ENCODE measurements at places on chromosomes 11 and 22.

DNA sequence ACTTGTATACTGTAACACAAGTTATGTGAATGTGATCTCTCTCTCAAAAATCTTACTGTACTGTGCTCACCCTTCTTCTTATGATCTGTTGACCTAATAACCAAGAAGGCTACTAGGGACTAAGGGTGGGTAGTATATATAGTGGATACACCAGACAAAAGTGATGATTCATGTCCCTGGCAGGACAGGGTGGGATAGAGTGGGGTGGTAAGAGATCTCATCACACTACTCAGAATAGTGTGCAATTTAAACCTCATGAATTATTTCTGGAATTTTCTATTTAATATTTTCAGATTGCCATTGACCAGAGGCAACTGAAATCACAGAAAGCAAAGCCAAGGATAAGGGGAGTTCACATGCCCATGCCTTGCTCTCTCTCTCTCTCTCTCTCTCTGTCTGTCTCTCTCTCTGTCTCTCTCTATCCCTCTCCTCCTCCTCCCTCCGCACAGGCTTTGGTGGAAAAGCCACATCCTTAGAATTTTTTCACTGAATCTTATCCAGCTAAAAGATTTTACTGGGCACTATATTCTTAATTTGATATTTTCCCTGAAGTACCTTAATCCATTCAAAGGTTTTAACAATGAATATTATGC is 12.0 kb upstream of the STK33 start:
- no peak for DNase-seq

GRCh38 chr22:48161298-48161697 is 1398.8 kb downstream of the TBC1D22A start:
- DNase-seq, result no peak

DNA sequence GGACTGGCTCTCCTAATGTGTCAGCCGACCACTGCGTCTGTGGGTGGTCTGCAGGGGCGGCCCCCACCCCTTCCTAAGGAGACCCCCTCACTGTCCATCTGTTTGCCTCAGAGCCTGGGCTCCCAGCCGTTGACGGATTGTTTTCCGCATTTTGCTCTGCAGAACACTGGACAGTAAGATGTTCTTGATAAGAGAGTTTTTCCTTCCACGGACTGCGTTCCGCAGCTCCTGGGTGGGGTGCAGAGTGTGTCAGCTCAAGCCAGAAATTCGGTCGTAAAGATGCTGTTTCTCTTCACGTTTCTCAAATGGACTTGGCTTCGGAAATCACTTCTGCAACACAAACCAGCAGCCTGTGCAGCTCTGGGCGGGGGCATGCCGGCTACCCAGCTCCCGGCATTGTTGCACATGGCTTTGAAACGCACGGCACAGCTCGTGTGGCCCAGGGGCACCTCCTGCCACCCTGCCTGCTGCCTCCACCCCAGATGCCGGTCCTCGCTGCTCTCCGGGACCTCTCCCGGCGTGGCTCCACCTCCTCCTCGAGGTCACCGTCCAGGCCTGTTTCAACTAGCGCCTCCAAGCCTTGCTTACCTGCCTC is 2.9 kb upstream of the MRGPRG start:
- no peak for DNase-seq

GRCh38 chr11:118010738-118011461 is 24.7 kb downstream of the IL10RA start:
- DNase-seq, result no peak

DNA sequence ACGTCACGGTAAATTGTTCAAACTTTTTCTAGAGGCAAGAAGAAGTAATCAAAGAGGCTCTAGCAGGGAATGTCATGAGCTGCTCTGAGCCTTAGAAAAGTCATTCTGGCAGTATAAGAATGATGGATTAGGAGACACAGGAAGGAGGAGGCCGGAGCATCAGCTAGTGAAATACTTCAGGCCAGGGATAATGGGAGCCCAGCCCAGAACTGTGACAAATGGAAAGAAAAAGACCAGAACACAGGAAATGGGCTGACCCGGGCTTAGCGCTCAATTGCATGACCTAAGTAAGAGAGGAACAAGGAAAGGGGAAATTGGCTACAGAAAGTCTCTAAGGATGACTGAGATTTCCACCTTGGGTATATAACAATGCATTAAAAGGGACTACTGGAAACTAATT is 108.6 kb downstream of the LARGE1 start:
- DNase-seq, result no peak

- no peak for DNase-seq
Measured at GRCh38 chr11:121754598-121754997, 301.8 kb upstream of the SORL1-AS1 start.

GRCh38 chr11:90414221-90414620 is 191.4 kb upstream of the CHORDC1 start:
- DNase-seq, result no peak

- DNase-seq, result no peak
Measured at GRCh38 chr11:20156280-20156875, 3.9 kb downstream of the DBX1 start.

- no peak for DNase-seq
Measured at GRCh38 chr22:25536589-25536988, 27.9 kb upstream of the GRK3 start.

DNA sequence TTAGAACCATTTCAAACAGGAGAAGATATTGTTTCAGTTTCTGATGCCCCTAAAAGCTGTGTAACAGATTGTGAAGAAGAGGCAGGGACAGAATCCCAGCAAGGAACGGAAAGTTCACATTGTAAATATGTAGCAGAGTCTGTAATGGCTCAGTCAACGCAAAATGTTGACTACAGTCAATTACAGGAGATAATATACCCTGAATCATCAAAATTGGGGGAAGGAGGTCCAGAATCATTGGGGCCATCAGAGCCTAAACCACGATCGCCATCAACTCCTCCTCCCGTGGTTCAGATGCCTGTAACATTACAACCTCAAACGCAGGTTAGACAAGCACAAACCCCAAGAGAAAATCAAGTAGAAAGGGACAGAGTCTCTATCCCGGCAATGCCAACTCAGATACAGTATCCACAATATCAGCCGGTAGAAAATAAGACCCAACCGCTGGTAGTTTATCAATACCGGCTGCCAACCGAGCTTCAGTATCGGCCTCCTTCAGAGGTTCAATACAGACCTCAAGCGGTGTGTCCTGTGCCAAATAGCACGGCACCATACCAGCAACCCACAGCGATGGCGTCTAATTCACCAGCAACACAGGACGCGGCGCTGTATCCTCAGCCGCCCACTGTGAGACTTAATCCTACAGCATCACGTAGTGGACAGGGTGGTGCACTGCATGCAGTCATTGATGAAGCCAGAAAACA is 40.8 kb downstream of the IGLL1 start:
- peak; percentile 87 for DNase-seq

DNA sequence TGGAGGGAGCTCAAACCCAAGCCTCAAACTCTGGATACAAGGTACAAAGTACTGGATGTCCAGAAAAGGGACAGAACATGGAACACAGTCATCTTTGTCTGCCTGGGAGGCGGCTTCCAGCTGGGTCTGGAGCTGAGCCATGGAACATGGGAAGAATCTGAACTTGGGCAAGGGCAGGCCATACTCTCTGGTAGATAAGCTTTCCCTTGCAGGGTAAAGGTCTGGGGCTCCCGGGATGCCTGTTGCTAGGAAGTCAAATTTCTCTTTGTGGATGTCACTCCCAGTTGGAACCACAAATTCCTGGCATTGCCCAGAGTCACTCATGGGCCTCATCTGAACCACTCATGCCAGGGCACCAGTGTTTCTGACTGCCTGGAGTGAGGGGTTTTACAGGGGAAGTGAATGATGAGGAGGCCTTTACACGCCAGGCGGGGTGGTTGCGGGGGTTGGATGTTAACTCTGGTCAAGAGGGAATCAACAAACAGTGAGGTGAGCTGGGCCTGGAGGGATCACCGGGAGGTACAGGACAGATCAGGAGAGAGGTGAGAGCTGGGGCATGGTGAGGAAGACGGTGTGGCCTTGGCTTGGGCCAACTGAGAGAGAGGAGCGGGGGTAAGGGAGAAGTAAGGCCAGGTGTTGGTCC is 5.7 kb downstream of the FTH1 start:
- no peak for DNase-seq

DNA sequence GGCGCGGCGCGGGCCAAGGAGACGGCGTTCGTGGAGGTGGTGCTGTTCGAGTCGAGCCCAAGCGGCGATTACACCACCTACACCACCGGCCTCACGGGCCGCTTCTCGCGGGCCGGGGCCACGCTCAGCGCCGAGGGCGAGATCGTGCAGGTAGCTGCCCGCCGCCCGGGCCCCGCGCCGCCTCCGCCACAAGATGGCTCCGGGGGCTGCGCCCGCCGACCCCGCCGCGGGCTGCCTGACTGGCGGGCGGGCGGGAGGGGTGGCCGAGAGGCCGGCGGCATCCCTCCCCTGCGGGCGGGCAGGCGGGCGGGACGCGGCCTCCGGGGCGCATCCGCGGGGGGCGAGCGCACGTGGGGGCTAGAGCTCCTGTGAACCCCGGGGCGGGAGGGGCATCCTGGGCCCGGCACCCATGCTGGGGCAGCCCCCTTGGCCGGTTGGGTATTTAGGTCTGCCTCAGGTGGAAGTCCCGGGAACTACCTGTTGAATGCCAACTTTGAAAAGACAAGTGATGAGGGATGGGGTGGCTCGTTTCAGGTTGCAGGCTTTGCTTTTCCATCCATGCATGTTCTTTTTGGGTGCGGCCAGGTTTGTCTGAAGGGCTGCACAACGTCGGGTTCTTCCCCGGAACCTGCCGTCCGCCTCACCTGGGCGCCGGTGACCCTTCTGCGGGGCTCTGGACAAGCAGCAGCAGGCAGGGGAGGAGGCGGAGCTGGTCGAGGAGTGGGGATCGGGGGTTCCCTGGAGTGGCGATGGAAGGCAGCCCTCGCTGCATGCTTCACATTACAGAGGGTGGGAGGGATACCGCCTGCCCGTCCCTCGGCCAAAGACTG is 760 bp downstream of the ZNRF3 start:
- peak; percentile 32 for DNase-seq

GRCh38 chr11:100863080-100863581 is 176.0 kb downstream of the ARHGAP42 start:
- no peak for DNase-seq

DNA sequence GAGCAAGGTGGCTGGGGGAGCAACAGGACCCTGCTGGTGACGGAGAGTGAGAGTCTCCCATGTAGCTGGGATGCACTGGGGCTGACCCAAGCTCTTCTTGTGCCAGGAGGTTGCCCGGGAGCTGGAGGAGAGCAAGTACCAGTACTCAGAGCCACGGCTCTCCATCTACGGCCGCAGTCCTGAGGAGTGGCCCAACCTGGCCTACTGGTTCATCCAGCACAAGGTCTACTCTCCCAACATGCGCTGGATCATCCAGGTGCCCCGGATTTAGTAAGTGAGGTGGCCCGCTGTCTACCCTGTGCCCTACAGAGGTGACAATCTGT is 40.4 kb downstream of the AMPD3 start:
- DNase-seq, result no peak

DNA sequence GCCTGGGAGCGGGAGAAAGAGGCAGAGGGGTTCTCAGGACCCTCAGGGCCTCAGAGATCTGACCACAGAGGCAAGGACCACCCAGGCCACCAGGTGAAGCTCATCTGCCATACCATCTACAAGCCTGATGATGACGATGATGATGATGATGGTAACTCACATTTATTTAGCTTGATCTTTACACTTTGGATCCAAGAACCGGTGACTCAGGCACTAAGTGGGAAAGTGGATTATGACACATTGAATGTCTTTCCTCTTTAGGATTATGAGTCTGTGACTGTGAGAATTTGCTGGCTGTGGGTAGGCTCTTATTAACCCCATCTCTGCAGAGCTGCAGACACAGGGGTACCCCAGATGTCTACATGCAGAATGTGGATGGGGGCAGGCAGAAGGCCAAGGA is 110.3 kb downstream of the DSCAML1 start:
- DNase-seq, result no peak

- DNase-seq, result no peak
Measured at GRCh38 chr11:93945596-93945995, 75.6 kb upstream of the HEPHL1 start.

DNA sequence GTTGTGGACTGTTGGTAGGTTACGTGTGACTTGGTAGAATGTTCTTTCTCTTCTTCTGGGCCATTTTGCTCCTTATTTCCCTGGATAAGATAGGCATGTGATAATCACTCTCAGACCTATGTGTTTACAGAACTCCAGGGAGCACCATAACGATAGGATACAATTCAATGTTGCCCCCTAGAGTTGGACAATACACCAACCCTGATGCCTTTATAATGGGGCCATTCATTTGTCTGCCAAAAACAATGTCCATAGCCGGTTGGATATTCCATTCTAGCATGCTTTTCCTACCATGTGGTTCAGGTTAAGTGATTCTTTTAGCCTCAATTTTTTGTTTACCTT is 60.5 kb downstream of the APIP start:
- no peak for DNase-seq

DNA sequence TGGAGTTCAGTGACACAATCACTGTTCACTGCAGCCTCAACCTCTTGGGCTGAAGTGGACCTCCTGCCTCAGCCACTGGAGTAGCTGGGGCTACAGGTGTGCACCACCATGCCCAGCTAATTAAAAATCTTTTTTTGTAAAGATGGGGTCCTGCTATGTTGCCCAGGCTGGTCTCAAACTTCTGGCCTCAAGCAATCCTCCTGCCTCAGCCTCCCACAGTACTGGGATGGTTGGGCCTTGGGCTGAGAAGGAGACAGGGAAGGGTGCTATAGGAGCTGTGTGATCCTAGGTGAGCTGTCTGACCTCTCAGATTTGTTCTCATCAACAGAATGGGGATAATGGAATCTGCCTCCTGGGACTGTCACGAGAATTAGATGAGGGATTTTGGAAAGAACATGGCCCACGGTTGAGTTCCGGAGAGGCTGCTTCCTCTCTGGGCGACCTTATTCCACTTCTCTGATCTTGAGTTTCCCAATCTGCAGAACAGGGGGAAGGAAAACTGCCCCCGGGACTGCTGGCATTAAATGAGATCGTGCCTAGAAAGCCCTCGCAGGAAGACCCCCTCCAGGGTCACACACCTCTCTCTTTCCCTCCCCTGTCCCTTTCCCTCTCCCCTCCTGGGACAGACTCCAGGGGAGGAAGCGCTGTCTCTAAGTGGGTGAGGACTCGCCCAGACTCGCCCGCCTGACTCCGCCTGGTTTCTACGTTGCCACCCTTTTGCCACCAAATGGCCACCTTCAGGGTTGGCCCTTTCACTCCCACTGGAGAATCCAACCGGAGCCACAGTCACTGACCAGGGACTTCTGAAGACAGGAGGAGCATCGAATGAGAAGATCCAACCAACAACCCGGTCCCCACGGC is 50.1 kb downstream of the MCM5 start:
- DNase-seq, result no peak

- no peak for DNase-seq
Measured at GRCh38 chr11:66976925-66977324, 1.8 kb downstream of the C11orf86 start.

DNA sequence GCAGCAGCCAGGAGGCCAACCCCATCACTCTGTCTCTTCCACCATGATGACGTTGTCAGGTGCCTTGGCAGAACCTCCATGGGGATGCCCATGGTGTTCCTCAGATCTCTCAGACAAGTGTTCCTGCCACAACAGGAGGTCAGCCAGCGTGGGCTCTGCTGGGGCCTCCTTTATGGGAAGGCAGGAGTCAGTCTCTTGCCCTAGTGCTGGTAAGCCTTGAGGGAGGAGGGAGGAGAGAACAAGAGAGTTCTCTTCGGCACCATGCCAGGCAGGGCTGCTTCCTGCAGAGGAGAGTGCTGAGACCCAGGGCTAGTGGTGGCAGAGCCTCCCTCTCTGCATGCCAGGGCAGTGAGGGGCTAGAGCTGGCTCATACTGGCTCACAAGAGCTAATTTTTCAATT is 32.5 kb downstream of the GNAZ start:
- DNase-seq, result no peak

- no peak for DNase-seq
Measured at GRCh38 chr11:6554828-6555706, 48.3 kb downstream of the RRP8 start.
